ENCODE measurements at places on chromosomes 13 and 19.

- no peak for DNase-seq
These were observed 593 bp downstream of the ATG4D start for GRCh38 chr19:10544242-10544752.

DNA sequence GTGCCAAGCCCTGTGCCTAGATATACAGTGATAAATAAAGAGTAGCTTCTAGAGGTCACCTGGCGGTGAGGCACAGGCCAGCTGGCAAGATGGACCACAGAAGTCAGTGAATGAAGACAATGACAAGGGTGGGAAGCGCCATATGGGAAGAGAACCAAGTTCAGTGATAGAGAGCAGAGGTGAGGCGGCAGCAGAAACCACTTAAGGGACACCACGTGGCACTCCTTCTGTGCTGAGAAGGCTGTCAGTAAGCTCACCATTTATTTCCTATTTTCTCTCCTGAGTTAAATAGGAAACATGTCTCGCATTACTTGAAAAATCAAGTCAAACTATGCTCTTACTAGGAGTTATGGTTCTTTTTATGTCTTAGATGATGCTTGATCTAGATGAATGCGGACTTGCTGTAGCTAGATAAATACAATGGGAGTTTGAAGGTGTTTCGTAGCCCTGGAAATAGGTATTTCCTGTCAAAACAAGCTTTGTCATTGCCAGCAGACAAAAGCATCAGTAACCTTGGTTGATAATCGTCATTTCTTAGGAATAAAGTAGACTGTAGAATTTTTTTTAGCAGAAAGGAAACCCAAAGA lies 17.8 kb downstream of the ALOX5AP start:
- no peak for DNase-seq

DNA sequence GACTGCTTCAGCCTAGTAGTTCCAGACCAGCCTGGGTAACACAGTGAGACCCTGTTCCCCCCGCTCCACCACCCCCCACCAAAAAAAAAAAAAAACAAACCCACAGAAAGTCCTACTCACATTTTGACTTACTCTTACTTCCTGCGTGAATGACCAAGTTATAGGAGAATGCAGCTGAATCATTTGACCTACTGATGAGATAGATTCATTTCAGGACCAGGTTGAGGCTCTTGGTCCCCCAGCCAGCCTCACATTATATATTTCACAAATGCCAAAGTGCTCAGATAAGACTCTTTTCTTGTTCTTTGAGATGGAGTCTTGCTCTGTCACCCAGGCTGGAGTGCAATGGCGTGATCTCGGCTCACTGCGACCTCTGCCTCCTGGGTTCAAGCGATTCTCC lies 70.2 kb downstream of the KLF5 start:
- DNase-seq = no peak

GRCh38 chr13:112131713-112132113 lies 64.8 kb downstream of the SOX1 start:
- no peak for DNase-seq

- DNase-seq = no peak
These were observed 26.2 kb downstream of the INSR start for GRCh38 chr19:7267792-7268704.

DNA sequence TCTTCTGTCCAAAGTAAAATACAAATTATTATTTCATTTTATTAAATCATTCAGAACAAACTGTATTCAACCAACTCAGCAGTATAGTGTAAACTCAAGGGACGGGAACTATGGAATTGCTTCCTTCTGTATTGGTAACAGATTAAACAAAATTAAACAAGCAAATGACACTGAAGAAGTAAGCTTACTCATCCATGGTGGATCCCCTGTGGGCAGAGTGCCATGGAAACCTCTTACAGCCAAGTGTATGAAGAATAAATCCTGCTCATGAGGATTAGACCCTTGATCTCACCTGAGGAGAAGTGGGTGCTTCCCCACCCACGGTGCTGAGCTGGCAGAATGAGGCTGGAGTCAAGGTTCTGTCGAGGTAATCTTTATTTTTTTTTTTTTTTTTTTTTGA lies 18.0 kb upstream of the RFXAP start:
- DNase-seq = no peak
